ENCODE measurements at places on chromosomes 3 and 15.

DNA sequence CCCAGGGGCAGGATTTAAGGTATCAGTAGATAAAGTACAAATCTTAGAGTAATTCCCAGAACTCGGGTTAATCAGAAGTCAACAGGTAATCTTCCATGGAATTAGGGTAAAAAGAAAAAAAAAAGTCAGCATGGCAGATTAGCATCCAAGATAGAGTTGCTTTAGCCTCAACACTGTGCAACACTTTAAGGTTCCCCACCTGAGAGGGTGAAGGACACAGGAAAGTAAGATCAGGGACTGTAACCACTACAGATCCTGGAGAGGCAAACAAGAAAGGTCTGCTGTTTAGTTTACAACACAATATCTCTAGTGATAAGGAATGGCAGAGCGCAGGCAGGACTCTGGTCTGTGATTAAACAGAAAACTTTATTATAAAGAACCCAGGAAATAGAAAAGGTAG, 4.1 kb upstream of the PHLDB2 start:
- DNase-seq: no peak

DNA sequence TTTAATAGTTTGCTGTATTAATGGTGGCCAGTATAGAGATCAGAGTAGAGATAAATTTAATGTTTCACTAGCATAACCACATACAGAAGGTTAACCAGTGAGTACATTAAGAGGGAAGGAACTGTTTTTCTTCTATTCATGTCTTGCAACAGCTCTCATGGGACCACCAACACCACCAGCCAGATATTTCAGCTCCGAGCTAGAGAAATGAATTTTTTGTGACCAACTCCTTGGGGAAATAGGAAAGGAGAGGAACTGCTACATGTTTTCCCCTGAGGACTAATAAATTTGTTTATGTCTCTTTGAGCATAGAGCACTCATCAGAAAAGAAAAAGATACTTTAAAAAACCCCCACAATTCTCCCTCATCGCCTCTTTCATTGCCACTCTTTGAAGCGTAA, 247.5 kb downstream of the MBNL1 start:
- no peak for DNase-seq

DNA sequence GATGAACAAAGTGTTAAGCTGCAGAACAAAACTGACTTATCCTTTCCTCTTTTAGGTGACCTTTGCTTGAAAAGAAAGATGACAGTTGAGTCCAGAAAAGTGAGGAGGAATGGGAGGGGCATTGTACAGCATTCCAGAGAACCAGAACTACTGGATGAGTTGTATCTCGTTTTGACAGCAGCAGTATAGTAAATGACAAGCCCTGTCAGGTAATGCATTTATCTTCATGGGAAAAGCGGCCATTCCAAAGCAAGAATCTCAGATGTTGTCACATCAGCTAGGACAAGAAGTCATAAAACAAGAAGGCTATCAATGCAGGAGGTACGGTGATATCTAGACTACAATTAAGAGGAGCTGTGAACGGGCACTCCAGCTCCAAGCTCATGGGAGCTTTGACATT, 421.5 kb downstream of the MAGI1 start:
- DNase-seq: no peak

DNA sequence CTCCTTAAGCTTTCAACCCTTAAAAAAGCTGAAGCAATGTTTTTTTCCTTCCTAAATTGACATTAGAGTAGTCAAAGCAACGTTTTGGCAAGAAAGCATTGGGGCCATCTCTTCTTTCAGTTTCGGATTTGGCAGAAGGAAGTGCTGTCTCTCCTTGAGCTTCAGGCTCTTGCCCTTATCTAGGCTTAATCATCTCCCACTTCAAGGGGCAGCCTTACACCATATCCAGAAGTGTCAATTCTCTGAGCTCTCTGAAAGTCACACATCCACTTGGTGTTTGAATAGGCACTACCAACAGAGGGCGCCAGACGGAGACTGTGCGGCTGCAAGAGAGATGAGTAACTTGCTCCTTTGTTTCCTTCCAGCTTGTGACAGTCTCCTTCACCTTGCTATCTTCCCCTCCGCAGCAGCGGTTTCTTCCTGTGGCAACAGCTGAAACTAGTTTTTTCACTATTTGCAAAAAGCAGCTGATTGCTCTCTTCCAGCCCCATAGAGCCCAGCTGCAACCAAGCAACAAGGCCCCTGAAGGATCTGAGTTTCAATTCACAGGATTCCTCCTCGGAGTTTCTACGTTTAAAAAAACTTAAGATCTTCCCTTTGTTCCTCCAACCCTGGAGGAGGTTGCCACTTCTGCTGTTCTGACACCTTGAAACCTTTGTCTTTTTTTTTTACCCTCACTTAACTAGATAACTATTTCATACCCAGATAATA, 147.0 kb upstream of the SLCO3A1 start:
- peak; percentile 84 for DNase-seq

- DNase-seq: peak; percentile 47
These were observed 16.5 kb downstream of the MYH15 start for GRCh38 chr3:108493862-108494261.

GRCh38 chr15:51908316-51908715, 63.3 kb downstream of the LEO1 start:
- no peak for DNase-seq

DNA sequence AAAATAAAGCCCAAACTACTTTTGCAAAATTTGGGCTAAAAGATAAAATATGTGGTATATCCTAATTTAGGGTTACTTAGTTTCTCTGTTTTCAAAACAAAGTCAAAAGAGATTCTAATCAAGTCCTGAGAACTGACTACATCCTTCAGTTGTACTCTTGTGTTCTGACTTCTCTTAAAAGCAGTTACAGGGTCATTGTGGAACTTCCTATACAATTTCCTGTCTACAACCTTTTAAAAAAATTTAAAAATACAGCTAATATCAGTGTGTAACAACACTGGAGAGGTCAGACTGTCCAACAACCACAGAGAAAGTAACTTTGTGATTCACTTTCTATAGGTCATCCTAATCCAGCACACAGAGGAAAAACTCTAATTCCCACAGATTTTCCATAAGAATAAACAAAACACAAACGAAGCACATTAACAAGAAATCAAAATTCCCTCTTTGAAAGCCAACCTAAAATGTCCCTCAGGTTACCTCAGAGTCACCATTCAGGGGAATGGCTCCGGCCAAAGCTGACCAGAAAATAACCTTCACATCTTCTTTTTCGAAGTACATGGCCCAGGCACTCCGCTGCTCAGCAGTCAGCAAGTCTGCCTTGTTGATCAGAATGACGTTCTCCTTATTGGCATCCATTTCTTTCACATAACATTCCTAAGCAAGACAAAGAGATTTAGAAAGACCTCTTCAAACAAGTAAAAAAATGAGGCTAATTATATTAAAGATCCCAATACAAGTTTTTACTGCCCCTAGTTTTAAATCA, 13.3 kb downstream of the LSG1 start:
- DNase-seq: no peak

DNA sequence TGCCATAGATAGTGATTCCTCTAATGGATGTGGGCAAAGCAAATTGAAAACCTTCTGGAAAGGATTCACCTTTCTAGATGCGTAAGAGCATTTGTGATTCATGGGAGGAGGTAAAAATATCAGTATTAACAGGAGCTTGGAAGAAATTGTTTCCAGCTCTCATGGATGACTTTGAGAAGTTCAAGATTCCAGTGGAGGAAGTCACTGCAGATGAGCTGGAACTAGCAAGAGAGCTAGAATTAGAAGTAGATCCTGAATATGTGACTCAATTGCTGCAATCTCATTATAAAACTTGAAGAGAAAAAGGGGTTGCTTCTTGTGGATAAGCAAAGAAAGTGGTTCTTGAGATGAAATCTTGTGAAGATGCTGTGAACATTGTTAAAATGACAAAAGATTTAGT, 88.0 kb upstream of the ACKR4 start:
- no peak for DNase-seq

DNA sequence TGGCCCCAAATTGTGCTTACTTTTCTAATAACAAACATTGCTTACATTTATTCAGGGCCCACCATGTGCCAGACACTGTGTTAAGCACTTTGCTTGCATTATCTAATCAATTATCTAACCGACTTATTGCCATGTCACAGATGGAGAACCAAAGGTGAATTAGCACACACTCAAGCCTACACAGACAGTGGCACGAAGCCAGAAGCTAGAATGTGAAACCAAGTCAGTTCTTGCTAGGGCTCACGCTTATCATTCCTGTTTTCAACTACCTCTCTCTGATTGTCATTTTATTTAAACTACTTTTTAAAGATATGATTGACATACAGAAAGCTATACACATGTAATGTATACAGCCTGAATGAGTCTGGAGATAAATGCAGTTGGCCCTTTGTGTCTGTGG, 215.7 kb upstream of the CFAP20DC start:
- DNase-seq: peak; percentile 10

DNA sequence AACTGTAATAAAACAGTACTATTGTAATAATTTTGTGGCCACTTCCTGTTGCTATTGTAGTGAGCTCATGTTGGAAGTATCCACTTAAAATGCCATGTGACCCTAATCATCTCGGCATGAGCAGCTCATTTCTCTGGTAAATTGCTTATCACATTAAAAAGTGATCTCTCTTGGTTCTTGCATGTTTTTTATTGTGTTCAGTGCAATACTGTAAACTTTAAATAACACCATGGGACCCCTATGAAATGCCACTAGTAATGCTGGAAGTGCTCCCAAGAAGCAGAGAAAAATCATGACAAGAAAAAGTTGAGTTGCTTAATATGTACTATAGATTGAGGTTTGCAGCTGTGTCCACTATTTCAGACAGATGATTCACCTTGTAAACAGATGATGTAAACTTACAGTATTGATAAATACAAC, 45.6 kb downstream of the NMD3 start:
- DNase-seq: peak; percentile 71

GRCh38 chr15:75786575-75786947, 56.7 kb upstream of the UBE2Q2 start:
- no peak for DNase-seq

- DNase-seq: no peak
These were observed 18.4 kb upstream of the RPLP1 start for GRCh38 chr15:69434238-69434637.

DNA sequence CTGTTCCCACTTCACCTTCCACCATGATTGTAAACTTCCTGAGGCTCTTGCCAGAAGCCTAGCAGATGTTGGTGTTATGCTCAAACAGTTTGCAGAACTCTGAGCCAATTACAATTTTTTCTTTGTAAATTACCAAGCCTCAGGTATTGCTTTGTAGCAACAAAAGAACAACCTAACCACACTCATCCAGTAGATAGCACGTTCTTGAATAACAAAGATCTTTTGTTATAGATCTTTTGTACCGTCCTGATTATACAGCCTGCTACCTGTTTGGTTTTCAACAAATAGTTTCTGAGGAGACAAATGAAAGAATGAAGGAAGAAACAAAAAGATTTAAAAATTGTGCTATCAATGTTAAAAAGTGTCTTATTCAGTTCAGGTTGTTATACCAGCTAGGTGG, 474.7 kb upstream of the ALCAM start:
- no peak for DNase-seq

- DNase-seq: peak; percentile 41
These were observed 76.6 kb downstream of the WWTR1 start for GRCh38 chr3:149581248-149581647.

DNA sequence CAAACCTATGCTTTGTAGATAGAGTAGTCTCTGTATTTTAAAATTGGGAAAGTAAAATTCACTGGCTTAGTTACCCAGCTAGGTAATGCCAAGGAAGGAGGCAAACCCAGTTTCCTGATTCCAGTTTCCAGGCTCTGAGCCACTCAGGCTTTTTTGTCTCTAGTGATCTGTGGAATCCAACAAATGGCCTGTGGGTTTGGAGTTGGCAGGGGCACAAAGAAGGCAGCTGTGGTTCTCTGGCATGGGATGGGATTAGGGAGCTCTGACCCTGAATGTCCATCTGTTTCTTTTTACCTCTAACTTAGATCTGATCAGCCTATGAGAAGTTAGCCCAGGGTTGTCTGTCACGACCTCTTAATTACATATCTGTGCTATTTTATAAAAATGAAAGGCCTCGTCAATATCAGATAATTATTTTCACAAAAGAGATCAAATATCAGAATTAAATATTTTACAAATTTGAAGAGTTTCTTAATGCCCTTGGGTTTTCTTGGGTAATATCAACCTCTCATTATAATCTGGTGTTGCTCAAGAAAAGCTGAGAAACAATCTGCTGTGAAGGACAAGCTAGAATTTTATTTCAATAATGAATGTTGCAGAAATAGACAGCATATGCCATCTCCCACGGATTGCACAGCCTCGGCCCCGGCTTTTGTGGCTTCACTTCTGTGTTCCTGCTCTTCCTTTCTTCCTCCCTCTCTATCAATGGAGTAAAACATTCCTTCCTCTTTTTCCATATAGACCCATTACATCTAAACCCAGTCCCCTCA, 63.7 kb upstream of the DAZL start:
- DNase-seq: no peak

GRCh38 chr15:69435985-69436384, 16.6 kb upstream of the RPLP1 start:
- no peak for DNase-seq

DNA sequence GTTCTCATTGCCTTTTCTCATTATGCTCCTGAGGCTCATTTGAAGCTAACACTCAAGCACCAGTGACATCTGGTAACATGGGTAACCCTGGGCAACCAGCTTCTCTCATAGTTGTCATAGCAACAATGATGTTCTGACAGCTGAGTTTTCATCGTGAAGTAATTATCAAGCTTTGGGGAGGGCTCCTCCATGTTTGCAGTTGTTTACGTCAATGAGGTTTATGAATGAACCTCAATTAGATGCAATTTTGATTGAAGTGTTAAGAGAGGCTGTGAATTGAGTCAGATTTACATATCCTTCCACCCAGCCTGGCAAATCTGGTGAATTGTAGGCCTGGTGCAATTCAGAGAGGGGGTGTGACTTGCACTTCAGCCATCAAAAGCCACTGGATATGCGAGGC, 119.3 kb upstream of the CHD2 start:
- no peak for DNase-seq

DNA sequence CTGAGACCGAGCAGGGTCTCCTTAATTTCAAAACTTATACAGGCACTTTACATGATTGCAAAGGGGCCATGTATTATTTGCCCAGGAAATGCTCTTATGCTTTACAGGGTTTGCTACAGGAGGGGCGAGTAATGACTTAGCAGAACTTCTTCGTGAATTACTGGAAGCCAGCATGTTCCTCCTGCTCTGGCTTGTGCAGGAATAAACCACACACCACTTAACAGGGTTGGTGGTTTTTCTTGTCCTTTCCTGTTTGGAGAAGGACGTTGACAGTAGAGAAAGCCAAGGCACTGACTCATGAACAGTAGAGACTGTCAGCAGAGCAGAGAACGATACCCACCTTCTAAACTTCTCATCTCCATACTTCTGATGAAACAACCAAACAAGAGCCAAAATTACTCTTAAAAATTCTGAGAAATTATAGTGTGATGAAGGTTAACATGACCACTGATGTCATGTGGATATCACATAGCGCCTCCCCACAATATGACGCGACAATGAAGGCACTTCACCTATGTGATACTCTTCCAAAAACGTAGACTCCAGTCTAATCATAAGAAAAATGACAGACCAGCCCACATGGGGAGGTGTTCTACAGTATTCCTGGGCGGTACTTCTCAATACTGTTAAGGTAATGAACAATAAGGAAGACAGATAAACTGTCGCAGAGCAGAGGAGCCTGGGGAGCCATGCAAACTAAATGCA, 24.7 kb upstream of the MCTP2 start:
- DNase-seq: peak; percentile 87
